NCI-H1105 (cell line): ENCODE measurements at places on chromosomes 13 and 19.
A peak's percentile ranks its signal among the peaks of the same experiment; 100 is the strongest.

- DNase-seq = no peak
Measured at GRCh38 chr13:76792731-76793347, 93.4 kb downstream of the KCTD12 start.

DNA sequence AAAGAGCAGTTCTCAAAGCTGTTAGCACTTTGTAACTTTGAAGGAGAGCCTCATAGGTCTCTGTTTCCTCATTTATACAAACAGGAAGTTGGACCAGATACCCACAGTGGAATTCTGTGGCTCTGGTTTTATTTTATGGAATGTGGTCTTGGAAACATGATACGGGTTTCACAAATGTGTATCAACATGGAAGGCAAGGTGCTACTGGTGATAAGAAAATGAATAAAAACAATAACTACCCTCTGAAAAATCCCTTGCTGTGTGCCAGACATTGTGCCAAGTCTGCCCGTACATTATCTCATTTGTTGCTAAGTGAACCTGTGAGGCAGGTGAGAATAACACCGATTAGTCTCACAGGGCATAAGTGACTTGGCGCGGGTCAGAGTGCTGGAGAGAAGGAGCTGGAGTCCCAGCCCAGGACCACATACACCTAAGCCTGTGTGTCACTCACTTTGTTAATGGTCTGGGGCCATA is 45.0 kb upstream of the RNF113B start:
- DNase-seq = no peak

GRCh38 chr13:91247768-91248167 is 99.7 kb upstream of the MIR17HG start:
- no peak for DNase-seq

- no peak for DNase-seq
Measured at GRCh38 chr19:29831041-29831548, 19.3 kb downstream of the CCNE1 start.

DNA sequence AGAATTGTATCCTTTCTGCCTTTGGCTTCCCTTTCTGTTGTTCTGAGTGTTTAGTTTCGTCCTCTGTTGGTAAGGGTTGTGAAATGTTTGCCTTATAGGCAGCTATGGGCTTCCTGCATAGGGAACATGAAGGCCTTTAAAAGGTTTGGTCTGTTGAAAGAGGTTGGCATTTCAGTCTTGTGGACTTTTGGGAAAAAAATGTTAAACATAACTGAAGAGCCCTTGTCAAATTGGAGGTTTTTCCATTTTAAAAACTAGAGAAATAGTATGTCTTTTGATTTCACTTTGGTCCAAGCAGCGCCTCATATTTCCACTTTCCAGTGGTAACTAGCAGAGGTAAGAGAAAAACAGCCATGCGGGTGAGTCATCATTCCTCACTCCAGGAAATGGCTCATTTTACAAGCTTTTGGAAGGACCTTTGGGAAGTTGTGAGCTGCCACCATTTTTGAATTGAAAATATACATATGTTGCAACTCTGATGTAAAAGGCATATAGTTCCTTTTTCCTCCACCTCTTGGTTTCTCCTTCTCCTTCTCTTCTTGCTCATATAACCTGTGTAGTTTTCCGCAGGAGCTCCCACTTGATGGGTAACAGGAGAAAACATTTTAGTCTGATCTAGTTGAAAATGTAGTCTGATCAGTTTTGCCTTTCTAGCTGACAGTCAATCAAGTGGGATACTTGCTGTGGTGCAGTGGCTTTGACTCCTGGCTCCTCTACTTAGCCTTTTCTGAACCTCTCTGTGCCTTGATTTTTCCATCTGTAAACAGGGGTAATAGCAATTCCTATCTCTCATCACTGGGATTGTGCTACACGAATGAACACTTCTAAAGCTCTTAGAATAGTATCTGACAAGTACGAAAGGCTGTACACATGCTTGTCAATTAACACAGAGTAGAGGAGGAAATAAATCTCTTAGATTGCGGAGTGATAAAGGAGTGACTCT is 23.0 kb downstream of the GPC6 start:
- DNase-seq = no peak

- no peak for DNase-seq
Measured at GRCh38 chr19:44725251-44725650, 23.3 kb upstream of the BCL3 start.

DNA sequence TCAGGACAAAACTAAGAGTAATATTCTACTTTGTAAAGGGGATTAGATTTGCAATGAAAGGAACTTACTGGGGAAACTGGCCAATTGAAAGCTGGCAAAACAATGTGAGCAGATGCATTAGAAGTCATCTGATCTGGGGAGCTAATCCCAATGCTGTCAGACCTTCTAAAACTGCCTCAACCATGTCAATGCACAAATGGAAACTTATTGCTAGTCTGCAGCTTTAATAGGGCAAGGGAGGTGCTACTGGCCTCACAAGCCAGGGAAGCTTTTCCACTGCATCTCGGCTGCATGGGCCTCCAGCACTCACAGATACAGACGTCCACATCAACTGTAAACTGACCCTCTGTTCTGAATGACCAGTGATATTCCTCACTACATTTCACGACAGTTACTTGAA is 154.2 kb downstream of the LHFPL6 start:
- DNase-seq = no peak

DNA sequence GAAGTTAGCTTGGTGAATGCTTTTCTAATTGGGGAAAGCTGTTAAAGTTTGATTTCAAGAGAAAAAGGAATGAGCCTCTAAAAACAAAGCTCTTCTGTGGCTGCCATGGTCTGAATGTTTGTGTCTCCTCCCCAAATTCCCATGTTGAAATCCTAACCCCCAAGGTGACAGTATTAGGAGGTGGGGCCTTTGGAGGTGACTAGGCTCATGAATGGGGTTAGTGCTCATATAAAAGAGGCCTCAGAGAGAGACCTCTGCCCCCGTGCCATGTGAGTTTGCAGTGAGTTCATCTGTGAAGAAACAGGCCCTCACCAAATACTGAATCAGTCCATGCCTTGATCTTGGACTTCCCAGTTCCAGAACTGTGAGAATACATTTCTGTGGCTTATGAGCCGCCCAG is 56.5 kb downstream of the ARHGEF7 start:
- no peak for DNase-seq

- DNase-seq = no peak
Measured at GRCh38 chr13:33022986-33023385, 6.8 kb downstream of the KL start.

- DNase-seq = no peak
Measured at GRCh38 chr19:38035515-38036495, 128.8 kb downstream of the SIPA1L3 start.

GRCh38 chr19:38190061-38190460 is 34.0 kb downstream of the DPF1 start:
- DNase-seq = no peak

- DNase-seq = no peak
Measured at GRCh38 chr19:21143854-21144253, 2.0 kb downstream of the ZNF431 start.

DNA sequence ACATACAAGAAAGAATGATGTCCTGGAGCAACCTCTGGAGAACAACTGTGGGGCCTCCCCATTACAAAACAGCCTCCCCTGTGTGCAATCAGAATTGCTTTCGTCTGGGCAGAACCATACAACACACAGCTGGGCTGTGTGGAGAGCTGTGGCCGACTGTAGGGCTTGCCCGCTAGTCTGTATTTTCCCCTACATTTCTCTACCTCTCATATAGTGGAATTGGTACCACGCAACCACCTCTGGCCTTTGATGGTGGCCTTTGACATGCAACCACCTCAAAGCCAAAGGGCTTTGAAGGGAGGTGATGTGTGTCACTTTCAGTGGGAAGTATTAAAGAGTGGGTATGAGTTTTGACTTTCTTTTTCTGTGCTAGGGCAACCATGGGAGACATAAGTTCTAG is 34.0 kb downstream of the GARRE1 start:
- no peak for DNase-seq

GRCh38 chr13:20206698-20207235 is 14.0 kb upstream of the GJB2 start:
- DNase-seq = no peak

DNA sequence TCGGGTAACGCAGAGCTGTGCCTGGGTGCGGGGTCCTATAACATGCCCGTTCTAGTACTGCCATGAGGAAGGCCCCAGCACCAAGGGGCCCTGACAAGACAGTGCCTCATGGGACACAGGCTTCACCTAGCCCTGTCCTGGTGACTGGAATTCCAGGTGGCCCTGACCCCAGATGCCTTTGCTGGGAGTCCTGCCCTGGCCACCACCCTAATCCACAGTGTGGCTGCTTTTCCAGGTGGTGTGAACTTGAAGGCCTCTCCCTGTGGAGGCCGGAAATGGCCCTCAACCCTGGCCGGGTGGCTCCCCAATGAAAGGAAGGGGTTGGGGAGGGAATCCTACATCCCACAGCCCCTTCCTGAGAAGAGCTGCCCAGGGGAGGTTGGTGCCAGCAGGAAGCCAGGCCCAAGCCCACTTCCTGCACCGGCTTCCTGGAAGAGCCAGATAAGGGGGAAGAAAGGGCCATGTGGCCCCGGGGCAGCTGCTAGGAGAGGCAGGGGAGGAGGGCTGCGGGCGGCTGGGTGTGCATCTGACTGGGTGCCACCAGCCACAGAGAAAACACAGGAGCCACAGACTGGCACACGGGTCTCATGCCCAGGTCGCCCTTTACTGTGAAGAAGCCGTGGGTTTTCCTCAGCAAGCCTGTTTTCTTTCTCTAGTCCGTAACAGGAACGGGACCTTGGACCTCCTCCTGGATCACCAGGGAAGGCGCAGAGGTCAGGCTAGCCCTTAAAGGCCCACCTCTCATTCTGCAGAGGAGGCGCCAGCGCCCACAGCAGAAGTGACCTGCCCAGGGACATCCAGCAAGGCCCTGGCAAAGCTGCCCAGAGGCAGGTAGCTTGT is 4.7 kb downstream of the LSM4 start:
- no peak for DNase-seq

DNA sequence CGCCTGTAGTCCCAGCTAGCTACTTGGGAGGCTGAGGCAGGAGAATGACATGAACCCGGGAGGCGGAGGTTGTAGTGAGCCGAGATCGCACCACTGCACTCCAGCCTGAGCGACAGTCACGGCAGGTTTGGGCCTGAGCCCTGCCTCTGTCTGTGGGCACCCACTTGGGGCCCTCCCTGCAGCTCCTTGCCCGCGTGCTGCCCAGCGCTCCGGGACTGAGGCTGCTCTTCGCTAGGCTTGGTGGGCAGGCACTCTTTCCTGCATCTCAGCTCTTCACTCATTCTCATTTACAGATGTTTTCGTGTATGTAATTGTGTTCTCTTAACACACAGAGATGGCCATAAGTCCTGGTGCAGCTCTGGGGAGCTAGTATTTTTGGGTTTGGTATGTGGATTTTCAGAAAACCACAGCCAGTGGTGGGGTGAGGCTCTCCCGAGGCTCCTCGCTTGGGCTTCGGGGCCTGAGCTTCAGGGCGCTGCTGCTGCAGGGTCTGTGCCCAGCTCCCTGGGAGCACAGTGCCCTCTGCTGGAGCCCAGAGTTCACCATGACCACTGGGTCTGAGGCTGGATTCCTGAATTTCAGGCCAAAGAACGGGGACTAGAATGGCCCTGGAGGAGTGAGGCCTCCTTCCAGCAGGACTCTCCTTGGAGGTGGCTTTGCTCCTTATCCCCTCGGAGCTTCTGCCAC is 15.2 kb downstream of the UPF1 start:
- peak; percentile 70 for DNase-seq

- DNase-seq = no peak
Measured at GRCh38 chr13:19156013-19156825, 25.4 kb downstream of the TUBA3C start.

DNA sequence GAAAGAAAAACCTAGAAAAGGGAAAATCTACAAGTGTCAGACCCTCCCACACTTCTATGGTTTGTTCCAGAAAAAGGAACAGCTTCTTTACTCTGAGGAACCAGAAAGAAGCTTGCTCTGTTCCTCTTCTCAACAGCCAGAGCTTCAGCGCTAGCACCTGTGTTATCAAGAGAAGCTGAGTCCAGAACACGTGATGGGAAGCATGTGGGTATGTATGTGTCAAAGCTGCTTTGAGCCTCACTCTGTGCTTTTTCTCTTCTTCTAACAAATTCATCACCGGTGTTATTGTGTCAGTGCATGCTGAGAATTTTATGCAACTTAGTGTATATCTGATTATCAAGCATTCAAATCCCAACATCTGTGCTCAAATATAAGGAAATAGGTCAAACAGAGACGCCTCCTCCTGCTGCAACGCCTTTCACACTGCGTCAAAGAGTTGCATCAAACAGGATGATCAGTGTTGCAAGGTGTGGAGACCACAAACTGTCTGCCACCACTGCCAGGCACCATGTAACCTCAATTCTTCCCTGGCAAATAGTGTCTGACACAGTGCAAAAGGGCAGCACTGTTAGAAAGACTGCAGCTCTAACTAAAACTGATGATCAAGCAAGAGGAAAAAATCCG is 83.9 kb downstream of the LRRC63 start:
- no peak for DNase-seq

GRCh38 chr13:60758637-60759036 is 361.6 kb downstream of the TDRD3 start:
- no peak for DNase-seq

DNA sequence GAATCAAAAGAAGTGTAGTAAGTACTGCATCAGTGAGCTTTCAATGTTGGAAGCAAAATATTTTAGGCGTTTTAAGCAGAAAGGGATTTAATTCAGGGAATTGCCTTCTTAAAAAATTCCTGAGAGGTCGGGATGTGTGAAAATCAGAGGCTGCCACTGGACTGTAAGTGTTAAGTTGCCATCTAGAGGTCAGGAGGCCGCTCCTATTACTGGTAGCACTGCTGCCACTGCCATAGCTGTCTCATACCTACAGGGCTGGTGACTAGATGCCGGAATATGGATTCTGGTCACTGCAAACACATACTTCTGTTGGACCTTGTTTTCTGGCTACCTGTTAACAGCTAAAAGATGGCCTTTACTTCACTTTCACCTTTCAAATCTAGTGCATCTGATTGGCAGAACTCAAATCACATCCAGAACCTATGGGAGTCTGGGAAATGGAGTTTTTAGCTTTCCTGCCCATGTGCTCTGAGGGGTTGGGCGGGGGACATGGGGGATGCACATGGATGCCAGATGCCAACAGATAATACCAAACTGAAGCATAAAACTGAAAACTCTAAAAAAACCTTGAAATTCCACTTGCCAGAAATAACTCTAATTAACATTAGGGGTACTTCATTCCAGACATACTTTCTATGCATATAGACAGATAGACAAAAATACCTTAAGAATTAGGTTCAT is 29.8 kb downstream of the DGKH start:
- no peak for DNase-seq

DNA sequence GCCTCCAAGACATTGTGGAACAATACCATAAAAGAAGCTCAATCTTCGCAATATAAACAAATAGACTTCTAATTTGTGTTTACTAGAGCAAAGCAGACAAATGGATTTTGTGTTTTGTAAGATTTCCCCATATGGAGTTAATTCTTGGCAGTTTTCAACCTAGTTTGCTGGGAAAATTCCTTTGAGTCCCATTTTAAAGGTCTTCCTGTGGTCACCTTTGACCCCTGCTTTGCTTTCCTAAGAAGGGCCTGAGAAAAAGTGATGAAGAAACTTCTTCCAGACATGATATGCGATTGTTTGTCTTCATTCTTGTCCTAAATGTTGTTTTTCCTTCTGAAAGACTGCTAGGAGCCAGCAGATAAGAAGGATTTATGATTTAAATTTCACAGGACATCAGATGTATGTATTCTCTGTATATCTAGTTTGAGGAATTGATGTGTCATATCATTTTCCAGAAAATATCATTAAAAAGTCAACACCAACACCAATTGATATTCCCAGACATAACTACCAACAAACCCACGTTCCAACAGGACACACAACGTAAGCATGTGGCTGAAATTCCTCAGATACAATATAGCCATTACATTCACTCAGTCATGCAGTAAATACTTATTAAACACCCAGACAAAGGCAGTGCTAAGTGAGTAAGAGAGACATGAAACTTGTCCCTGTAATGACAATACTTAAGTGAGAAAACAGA is 276.4 kb downstream of the LHFPL6 start:
- DNase-seq = no peak

GRCh38 chr19:50890422-50891252 is 17.4 kb downstream of the KLK2 start:
- no peak for DNase-seq
